ENCODE measurements at places on chromosomes 2 and 18. TPM values are rescaled to one million over a fixed set of nuclear protein-coding genes. Genes with fewer than 3 reads are reported as not detected.

Gene ALLC
- not detected for total RNA-seq

Gene C2orf15
- total RNA-seq, result 0.29 TPM

Gene MBP
- total RNA-seq, result 63.6 TPM

Gene CHST10
- 7.8 TPM for total RNA-seq

Gene SCG2
- total RNA-seq, result not detected

Gene SULT1C4
- total RNA-seq, result not detected

DNA sequence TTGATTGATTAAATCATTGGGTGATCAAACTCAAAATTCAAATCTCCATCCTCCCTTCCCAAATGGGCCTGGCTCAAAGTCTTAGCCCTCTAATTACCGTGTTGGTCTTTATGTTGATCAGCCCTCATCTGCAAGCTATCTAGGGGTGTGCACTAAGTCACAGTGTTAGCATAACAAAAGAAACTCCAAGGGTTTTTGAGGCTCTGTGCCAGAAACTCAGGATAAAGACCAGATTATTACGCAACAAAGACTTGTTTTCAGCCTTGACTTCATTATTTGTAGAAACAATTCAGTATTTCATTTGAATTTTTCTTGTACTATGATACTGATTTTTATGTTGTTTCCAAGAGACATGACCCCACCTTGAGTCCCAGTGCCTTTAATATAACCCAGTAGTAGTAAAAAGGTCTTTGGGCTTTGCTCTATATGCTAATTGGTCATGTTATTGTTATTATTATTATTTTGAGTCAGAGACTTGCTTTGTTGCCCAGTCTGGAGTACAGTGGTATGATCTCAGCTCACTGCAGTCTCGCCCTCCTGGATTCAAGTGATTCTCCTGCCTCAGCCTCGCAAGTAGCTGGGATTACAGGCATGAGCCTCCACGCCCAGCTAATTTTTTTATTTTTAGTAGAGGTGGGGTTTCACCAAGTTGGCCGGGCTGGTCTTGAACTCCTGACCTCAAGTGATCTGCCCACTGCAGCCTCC is 13.9 kb downstream of the PSMD14 start:
- DNase-seq, result no peak

- DNase-seq, result no peak
Measured at GRCh38 chr18:75189696-75190095, 19.2 kb downstream of the PTGR3 start.

DNA sequence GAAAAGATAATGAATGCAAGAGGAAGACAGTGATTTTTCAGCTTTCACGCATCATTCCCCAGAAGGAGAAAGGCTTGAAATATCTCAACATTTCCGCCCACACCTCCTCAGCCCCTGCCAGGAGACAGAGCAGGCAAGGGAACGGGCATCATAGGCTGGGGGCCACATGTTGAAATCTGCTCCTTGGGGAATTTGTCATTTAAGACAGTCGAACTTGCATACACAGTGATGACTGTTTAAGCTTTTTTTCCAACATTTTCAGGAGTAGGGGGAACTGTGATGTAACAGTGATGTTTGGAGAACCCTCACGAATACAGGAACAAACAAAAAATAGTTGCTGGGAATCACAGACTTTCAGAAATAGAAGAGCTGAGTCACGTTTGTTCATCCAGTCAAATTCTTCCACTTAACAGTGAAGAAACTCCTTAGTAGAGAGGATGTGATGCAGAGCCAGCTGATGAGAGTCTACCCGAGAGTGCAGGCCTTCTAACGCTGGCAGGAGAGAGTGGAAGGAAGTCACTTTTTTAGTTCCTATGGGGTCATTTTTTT is 266.8 kb downstream of the ALPK2 start:
- DNase-seq, result no peak

DNA sequence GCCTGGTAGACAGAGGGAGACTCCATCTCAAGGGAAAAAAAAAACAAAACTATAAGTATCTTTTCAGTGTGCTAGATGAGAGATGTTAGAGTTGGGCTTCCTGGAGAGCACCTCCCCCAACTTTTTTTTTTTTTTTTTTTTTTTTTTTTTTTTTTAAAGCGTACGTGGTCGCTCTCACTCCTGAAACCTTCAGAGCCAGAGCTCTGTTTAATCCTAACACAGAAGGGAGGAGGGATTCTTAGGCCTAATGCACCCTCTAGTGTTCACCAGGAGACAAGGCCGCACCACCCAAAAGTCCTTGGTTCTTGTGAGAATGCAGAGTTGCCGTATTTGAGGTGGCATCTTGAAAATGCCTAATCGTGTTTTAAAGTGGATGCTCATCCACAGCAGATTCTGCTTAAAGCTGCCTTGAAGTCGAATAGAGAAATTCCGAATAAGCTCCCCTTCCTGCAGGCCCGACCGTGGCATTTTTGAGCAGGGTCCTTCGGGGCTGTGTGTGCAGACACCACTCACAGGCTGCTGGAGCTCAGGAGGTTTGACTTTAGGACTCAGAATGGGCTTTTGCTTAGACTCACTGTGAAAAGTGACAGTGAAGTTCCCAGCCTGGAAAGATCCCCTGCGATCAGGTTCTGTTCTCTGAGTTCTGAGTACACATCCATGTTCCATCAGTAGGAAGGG is 252.6 kb downstream of the AGAP1 start:
- peak; percentile 34 for DNase-seq

GRCh38 chr18:36711813-36712444 is 116.9 kb downstream of the TPGS2 start:
- DNase-seq, result no peak

GRCh38 chr2:10028988-10029874 is 14.1 kb upstream of the KLF11 start:
- peak; percentile 53 for DNase-seq

DNA sequence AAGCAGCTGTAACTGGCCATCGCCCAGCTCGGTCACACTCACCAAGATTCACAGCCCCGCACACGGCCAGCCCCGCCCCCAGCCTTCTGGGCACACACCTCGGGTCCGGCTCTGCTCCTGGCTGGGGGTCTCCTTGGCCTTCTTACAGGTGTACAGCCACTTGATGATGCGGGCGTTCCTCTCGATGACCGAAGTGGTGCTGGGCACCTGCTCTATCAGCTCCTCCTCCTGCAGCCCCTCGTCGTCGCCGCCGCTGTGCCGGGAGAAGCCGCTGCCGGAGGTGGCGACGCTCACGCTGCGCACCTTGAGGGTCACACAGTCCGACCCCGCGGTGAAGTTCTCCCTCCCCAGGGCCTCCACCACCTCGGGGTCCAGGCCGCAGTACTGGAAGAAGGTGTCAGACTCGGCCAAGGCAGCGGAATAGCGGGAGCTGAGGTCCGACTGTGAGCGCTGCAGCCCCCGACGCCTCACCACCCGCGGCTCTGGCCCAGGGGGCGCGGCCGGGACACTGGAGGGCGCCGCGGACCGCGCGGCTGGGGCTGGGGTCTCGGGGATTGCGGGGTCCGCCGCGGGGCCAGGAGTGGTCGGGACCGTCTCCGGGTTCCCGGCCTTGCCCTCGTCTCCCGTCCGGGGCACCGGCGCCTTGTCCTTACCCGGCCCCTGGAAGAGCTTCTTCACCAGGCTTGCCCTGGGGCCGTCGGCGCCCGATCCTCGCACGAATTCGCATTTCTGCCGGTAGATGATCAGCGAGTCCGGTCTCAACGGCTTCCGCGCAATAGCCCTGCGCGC is 769 bp downstream of the FAM110C start:
- DNase-seq, result no peak

DNA sequence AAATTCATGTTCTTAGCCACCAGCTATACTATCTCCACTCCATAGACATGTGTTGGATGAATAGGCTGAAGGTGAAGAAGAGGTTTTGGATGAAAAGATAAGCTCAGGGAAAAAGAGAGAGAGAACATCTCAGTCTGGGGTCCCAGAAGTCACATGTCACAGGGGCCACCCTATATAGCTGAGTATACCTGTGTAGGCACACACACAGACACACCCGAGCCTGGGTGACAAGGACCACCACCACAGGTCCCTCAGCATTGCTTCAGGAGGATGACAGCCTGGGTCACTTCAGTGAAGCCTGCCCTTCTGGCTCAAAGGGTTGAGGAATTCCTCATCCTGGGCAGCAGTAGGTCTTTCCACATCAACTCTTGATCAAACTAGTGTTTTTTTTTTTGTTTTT is 56.2 kb downstream of the POLR1A start:
- no peak for DNase-seq

DNA sequence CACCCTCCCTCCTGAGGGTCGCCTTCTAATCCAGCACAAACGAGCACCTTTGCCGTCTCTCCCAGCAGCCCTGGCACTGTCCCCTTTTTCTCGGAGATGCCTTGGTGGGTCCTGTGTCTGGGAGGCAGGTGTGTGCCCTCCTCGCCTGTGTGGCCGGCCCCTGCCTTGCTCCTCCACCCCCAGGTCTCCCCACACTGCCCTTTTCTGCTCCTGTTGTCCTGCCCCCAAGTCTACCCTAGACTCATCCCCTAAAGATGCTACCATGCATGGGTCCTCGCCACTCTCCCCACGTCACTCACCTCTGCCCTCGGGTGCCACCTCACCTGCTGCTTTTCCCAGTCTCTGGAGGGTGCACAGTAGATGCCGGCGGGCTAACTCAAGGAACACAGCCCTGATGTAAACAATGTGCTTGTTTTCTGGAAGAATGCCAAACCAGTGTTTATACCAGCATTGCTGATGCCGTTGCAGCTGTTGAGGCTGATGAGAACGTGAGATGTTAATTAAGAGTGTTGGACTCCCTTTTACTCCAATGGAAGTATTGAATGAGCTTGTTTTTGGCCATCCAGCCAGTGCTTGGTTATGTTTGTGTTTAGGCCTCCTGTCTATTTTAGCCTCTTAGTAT is 223.1 kb downstream of the AGAP1 start:
- no peak for DNase-seq

Measured in activated T-helper 1 cell treated with anti-CD3 and anti-CD28 coated beads, Interleukin-12 subunit alpha, Interleukin-12 subunit beta, Interleukin-2, Interleukin-4 antibody, amounts not matched to agents 30 ng/mL and 10 ng/mL and 1 ng/mL, durations not matched to agents 14 hours and 24 hours and 36 hours (primary cell).